ENCODE measurements at places on chromosomes 4 and X.
A peak's percentile ranks its signal among the peaks of the same experiment; 100 is the strongest.

- DNase-seq = no peak
Observed at GRCh38 chrX:113274791-113275190, 434.2 kb upstream of the AMOT start.

DNA sequence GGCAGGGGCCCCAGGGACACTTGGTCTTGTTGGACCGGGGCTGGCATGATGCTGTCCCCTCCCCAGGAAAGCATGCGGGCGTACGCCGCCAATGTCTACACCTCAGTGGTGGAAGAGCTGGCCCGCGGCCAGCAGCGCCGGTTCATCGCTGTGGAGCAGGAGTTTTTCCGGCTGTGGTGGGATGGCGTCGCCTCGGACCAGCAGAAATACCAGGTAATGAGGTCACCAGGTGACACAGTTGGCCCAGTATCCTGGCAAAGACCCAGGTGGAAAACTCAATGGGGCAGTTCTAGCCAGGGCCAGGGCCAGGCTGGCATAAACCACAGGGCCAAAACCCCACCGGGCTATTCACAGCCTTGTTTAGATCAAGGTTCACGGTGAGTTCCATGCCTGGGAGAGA, 1.5 kb downstream of the MAN2B2 start:
- DNase-seq = no peak

GRCh38 chrX:13285229-13285628, 34.6 kb downstream of the ATXN3L start:
- DNase-seq = no peak

DNA sequence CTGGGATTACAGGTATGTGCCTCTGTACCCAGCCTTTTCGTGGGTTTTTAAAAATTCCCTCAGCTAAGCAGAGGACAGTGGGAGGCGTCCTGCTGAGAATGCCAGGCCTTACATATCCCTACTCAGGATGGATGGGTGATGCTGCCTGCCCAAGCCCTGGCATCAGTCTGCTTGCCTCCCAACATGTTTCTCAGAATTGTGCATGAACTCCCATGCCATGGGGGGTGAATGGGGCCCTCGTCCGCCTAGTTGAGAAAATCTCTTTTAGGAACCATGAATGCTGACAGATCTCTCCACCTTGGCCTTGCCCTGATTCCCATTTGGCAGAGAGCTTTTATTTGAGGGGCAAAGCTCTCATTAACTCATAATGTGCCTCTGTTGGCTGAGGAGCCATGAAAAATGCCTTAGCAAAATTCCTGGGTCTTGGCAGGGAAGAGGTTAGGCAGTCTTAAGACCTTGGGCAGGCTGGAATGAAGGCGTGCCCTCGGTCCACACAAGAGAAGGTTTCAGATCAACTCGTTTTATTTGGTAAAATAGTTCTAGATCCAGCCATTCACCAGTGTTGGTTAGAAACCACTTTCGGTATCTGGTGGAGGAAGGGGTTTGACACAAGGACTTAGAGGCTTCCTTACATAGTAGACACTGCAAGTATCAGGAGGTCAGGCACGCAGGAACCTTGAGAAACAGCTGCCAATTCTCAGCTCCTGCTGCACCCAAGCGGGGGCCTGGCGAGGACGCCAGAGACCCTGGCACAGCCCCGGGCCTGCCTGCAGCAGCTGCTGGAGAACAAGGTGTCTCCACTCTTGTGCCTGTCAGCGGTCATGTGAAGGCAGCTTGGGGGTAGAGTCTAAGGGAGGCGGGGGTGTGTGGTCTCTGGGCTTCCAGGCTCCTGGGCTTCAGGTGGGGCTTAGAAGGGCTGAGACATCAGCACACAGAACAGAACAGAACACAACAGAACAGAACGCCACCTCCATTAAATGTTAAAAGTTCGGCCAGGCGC, 192.8 kb upstream of the PSAPL1 start:
- DNase-seq = no peak

DNA sequence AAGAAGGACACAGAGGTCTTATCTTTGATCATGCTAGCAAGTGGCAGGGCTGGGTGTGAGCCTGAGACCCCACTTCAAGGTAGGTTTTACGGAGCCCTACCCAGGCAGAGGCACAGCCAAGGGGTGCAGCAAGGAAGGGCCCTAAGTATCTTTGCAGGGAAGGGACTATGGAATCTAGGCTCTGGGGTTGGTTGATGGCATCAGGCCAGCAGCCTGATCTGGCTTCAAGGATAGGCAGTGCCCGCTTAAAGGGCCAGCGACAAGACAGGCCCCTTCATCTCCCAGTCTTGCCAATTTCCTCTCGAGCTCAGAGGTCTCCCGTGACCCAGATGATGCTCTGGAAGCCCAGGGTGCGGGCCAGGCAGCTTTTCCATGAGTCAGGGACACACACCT, 5.8 kb downstream of the ABLIM2 start:
- DNase-seq = no peak

- no peak for DNase-seq
Observed at GRCh38 chr4:42786350-42787078, 106.0 kb upstream of the GRXCR1 start.

- DNase-seq = no peak
Observed at GRCh38 chr4:8872402-8873291, 1.0 kb upstream of the HMX1 start.

- DNase-seq = no peak
Observed at GRCh38 chr4:37465845-37466244, 220.3 kb downstream of the RELL1 start.

GRCh38 chrX:32397562-32398216, 813.7 kb downstream of the DMD start:
- DNase-seq = no peak

DNA sequence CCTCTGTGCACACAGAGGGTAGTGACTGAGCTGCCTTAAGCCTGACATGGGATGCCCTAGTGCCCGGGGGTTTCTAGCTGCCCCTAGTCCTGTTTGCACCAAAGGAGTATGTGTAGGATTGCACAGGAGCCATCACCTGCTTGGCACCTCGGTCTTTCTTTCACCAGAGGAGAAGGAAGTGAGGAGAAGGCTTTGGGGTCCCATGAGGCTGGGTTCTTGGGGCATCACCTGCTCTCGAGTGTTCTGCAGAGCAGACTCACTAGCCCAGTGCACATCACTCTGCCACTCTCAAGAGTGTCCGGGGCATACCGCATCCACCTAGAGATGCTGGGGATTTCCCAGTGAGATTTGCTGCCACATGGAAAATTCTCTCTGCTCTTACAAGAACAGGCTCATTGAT, 40.5 kb upstream of the GPR78 start:
- DNase-seq = no peak

DNA sequence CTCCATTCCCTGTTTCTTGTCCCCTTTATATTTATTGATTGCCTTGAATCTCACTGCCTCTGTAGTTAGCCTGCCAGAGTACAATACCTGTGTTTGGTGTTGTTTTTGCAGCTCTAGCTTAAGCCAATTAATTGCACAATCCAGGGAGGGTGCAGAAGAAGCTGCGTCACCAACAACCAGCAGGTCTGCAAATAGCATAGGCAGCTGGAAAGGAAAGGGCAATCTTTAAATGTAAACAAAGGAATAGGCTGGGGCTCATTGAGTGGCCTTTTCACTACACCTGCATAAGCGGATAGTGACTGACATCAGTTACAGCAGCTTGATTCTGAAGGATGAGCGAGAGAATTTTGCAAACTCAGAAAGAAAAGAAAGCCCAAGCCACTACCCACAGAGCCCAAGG, 106.8 kb upstream of the RAI2 start:
- DNase-seq = no peak

GRCh38 chr4:177066746-177067145, 242.9 kb upstream of the NEIL3 start:
- DNase-seq = no peak

DNA sequence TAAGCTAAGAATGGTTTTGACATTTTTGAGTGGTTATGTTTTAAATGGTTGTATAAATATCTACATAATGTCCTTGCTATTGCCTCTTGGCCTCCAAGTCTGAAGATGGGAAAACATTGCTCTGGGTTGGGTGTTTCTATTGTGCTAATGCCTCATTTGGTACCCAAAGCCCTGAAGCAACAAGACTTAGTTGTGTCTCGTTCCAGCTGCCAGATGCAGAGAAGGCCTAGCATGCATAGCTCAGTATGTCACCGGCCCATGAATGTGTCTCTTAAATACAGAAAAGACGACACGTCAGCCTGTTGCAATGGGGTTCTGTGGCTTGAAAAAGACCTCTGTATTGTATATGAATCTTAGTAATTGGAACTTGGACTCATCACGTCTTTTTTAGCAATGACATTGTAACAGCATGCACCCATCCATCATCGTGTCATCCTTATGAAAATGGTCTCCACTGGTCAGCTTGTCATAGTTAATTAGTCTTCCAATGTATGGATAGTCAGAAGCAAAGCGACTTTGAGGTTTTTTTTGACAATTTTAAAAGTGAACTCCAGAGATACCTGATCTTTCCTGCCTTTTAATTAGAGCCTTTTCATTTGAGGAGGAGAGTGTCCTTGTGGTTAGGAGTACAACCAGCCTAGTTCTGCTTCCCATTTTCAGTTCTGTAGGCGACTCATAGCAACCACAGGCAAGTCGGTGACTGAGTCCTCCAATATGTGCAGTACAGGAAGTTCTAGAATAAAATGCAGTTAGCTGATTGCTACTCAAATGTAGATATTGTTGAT, 126.4 kb upstream of the GATB start:
- no peak for DNase-seq

- DNase-seq = no peak
Observed at GRCh38 chr4:108940149-108940548, 177.3 kb upstream of the ETNPPL start.

DNA sequence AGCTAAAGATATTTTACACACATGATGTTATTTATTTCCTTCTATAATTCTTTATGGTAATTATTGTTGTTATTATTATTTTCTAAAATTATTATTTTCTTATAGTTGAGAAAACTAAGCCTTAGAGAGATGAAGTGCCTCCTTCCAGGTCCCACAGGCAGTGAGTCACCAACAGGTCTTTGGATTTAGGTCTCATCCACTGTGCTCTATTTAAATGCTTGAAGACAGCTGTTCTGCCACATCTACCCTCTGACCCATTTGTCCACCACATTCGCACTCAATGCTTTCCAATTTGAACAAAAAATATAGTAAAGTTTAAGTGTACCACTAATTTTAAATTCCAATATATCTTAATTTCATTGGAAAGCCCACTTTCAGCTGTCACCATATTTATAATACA, 566.4 kb downstream of the PPARGC1A start:
- no peak for DNase-seq

DNA sequence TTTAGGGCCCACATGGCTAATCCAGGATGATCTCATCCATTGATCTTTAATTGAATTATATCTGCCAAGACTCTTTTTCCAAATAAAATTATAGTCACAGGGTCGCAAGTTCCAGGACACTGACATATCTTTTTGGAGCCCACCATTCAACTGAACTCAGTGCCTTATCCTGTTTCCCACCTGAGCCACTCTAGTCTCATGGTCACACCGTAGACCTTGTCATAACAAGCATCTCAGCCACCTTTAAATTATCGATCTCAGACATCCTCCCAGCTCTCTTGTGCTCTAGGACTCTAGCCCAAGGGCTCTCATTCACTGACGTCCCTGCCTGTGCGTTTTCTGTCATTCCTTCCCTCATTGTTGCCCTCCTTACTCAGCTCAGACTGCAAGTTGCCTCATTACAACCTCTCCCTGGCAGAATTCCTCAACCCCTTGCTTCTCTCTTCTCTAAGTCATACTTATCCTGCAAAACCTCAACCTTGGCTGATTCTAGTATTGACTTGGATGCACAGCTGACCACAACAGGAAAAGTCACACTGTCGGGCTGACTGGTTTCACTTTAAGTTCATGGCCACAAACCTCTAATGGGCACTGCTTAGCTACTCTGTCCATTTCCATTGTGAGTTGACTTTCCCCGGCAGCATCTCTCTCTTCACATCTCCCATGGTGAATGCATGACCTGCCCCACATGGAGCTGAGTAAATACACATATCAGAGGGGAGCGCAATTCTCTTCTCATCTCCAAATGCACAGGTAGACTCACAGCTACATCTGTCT, 91.0 kb upstream of the TRIM2 start:
- DNase-seq = peak; percentile 21

GRCh38 chr4:67680581-67681222, 20.3 kb downstream of the UBA6 start:
- no peak for DNase-seq

- DNase-seq = no peak
Observed at GRCh38 chr4:8198206-8198905, 734 bp upstream of the SH3TC1 start.

DNA sequence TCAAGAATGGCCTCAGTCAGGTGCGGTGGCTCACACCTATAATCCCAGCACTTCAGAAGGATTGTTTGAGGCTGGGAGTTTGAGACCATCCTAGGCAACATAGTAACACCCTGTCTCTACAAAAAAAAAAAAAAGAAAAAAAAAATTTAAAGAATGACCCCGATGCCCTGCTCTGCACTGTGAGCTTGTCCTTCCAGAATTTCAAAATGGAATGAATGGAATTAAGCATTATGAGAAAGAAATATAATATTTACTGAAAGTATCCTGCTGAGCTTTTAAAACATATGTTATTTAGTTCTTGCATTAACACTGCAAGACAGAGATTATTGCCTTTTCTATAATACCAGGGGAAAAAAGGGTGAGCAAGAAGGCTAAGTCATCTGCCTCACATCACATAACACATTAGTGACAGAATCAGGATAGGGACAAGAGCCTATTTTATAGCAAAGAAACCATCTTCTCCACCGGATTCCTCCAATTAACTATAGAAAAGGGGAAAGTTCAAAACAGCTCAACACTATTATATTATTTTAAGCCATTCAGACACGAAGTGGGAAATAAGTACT, 41.9 kb upstream of the GAB1 start:
- DNase-seq = no peak

DNA sequence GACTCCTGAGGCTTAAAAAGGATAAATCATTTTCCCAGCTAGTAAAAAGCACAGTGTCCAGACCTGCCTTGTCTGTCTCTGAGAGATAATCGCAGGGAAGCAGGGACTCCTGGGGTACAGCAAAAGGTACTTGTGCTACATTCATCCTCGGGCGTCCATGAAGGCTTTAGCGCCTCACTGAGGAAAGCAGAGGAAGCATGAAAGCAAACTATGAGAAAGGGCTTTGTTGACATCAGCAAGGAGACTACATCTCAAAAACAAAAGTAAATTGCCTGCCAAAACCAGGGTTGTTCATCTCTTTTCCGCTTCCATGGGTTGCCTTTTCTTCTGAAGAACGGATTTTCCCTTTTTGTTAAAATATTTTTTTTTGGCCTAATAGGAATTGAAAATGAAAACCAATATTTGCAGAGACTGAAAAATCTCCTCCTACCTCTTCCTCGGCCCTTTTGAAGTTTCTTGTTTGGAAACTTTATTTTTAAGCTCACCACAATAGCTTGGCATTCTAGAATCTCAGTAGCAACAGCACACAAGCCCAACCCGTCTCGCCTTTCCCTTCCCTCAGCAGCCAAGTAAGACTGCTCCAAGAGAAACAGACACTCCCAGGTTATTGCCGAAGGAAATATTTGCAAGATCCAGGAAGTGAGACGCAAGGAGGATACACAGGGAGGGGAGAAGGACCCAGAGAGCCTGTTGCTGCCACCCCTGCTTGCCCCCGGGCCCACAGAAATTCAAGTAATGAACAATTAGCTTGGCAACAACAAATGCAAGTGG, 148.3 kb upstream of the DGKK start:
- no peak for DNase-seq

DNA sequence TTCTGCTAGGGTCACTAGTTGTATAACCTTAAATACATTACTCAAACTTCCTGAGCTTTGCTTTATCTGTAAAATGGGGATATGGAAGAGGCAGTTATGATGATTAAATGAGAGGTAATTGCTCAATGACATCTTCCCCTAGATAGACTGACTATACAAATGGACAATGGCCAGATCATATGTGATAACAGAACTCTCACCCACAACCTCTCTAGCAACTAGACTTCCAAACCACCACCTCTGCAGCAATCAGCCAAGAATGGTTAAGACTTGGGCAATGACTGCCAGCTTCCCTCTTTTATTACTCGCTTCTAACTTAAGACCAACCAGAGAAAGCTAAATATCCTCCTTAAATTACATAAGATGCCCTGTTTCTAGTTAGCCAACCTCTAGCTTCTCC, 2.9 kb upstream of the SEPSECS start:
- DNase-seq = no peak
